ENCODE measurements at places on chromosomes 6 and 20. TPM values are rescaled to one million over a fixed set of nuclear protein-coding genes. Genes with fewer than 3 reads are reported as not detected.

Gene RNF217
- total RNA-seq = 7.3 TPM

- DNase-seq = no peak
- no peaks in the 10 kb centered on the region for H3K27me3 ChIP-seq
- no peak overlapping the region for H3K4me3 ChIP-seq
- H3K36me3 ChIP-seq = no peaks in the 10 kb centered on the region
- no peak overlapping the region for H3K27ac ChIP-seq
These were observed 6.1 kb downstream of the GLP1R start for GRCh38 chr6:39054577-39055142.

- no peaks in the 10 kb centered on the region for H3K36me3 ChIP-seq
- H3K27ac ChIP-seq = no peak overlapping the region
- no peak for DNase-seq
- no peaks in the 10 kb centered on the region for H3K4me1 ChIP-seq
These were observed 185.1 kb upstream of the SULF2 start for GRCh38 chr20:47970282-47970903.

Gene KHDC1L
- total RNA-seq = not detected

Gene RUNX2
- total RNA-seq = 0.21 TPM

DNA sequence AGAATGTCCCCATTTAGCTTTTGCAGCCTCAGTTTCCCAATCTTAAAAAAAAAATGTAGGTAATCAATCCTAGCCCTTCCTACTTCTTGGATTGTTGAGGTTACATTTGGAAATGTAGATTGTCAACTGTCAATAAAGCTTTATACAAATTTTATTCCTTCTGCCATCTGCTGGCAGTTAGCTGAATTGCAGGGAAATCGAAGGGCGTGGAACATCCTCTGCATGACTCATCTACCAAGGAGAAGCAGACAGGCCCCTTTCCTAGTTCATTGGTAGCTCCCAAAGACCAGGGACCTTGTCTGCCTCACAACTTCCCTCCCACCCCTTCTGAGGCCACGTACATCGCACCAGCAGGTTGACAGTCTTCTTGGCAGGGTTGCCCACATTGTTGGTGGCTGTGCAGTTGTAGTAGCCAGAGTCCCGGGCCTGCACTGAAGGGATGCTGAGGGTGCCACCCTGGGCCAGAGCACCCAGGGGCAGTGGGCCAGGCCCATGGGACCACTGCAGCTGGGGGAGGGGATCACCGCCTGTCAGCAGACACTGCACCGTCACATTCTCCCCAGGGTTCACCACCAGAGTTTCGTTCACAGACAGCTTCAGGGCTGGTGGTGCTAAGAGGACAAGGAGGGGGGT lies 43.6 kb downstream of the MDGA1 start:
- DNase-seq = no peak
- no peak overlapping the region for H3K27ac ChIP-seq
- H3K4me3 ChIP-seq = no peak overlapping the region
- H3K27me3 ChIP-seq = no peaks in the 10 kb centered on the region

- no peaks in the 10 kb centered on the region for H3K36me3 ChIP-seq
- no peak for DNase-seq
- H3K27ac ChIP-seq = no peak overlapping the region
- no peaks in the 10 kb centered on the region for H3K27me3 ChIP-seq
- no peak overlapping the region for H3K4me3 ChIP-seq
These were observed 109.5 kb downstream of the LCA5 start for GRCh38 chr6:79427721-79428120.

- no peaks in the 10 kb centered on the region for H3K36me3 ChIP-seq
- no peaks in the 10 kb centered on the region for H3K4me1 ChIP-seq
- no peaks in the 10 kb centered on the region for H3K27me3 ChIP-seq
- H3K27ac ChIP-seq = no peak overlapping the region
These were observed 163.2 kb upstream of the TBX18 start for GRCh38 chr6:84927551-84927950.

GRCh38 chr20:4166726-4167035 lies 151.3 kb upstream of the RNF24 start:
- H3K36me3 ChIP-seq = no peaks in the 10 kb centered on the region
- H3K4me1 ChIP-seq = peaks cover 4% of the 10 kb centered on the region
- H3K4me3 ChIP-seq = no peak overlapping the region

Gene CST2
- total RNA-seq = not detected

DNA sequence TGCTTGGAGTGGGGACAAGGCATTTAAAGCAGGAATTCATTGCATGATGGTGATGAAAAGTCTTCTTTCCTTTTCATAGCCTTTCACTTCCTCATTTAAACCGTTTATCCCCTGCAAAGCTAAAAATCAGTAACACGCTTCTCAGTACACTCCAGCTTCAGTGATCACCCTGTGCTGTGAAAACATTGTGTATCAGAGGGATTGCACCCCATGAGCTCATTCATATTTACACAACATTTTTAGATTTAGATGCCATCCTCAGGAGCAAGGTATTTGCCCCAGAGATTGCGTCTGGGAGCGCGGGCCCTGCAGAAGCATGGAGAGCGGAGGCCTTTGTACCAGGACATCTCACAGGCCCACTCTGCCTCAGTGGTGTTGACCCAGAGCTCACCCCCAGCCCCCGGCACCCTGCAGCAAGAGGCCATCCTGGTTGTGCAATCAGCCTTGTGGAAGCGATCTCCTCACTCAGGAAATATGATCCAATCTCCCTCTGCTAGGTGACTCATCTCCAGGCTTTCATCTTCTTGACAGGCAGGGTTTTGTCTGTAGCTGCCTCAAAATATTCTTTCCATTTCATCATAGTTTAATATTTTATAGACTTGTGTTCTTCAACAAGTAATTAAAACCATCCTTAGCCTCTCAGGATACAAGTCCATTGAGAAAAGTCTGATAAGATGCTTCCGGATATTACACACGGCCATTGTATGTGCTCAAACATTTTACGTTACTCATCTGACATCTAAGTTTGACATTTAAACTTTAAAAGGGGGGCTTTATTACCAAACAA lies 38.9 kb upstream of the THBS2 start:
- no peaks in the 10 kb centered on the region for H3K36me3 ChIP-seq
- no peak overlapping the region for H3K4me3 ChIP-seq
- H3K27ac ChIP-seq = no peak overlapping the region
- no peaks in the 10 kb centered on the region for H3K27me3 ChIP-seq
- no peaks in the 10 kb centered on the region for H3K4me1 ChIP-seq

GRCh38 chr20:19966840-19967239 lies 50.3 kb upstream of the NAA20 start:
- H3K27me3 ChIP-seq = no peaks in the 10 kb centered on the region
- no peak for DNase-seq
- H3K4me3 ChIP-seq = no peak overlapping the region
- no peaks in the 10 kb centered on the region for H3K4me1 ChIP-seq
- no peak overlapping the region for H3K27ac ChIP-seq
- H3K36me3 ChIP-seq = peaks cover 21% of the 10 kb centered on the region

DNA sequence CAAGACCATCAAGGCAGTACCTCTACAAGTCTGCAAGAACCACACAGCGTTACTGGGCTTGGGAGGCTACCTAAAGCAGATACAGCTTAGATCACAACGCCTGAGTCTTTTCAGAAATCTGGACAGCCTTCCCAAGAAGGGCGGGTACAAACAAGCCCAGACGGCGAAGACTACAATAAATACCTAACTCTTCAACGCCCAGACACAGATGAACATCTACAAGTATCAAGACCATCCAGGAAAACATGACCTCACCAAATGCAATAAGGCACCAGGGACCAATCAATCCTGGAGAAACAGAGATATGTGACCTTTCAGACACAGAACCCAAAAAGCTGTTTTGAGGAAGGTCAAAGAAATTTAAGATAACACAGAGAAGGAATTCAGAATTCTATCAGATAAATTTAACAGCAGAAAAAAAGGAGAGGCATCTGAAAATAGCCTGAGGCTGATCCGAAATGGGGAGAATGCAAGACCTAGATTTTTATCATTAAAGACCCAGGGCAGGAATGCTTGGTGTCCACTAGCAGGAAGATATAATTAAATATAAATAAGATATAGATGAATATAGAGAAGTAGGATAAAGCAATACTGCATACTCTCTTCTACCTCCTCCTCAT lies 131.7 kb upstream of the COL21A1 start:
- no peaks in the 10 kb centered on the region for H3K36me3 ChIP-seq
- DNase-seq = no peak
- H3K27me3 ChIP-seq = no peaks in the 10 kb centered on the region
- H3K27ac ChIP-seq = no peak overlapping the region

Gene PTGIS
- 288 TPM for total RNA-seq

DNA sequence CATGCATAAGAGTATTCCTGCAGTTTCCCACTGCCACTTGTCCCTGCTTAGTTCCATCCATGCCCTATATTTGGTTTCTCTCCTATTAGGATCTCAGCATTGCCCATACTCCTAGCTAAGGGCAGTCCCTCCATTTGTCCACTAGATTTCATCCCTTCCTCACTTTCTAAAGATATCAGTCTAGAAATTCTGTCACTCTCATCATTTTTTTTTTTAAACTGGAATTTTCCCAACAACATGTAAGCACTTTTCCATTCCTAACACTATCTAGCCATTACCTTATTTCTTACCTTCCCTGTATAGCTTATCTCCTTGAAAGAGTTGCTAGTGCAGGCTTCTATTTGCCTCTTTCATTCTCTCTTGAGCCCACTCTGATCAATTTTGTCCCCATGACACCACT lies 312.2 kb downstream of the BTBD3 start:
- H3K4me3 ChIP-seq = no peak overlapping the region
- H3K4me1 ChIP-seq = no peaks in the 10 kb centered on the region

Gene WDR46
- total RNA-seq = 70.6 TPM

Gene LY6G5C
- 0.96 TPM for total RNA-seq

DNA sequence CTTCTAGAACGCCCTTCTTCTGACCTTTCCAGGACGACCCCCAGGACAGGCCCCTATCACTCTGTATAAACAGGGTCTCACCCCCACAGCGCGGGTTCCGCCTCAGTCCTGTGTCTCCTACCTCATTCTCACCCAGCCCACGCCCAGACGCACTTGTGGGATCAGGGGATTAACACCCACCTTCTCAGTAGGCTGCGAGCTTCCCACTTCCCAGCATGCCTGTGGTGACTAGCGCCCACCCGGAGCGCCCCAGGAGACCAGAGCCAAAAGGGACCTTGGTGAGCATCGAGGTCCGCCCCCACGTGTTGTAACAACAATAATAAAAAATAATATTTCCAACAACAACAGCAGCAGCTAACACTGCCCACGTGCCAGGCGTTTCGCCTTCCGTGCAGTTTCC lies 40.9 kb upstream of the NOL4L start:
- H3K27me3 ChIP-seq = no peaks in the 10 kb centered on the region
- no peak overlapping the region for H3K4me3 ChIP-seq
- no peak for DNase-seq
- no peak overlapping the region for H3K27ac ChIP-seq
- H3K4me1 ChIP-seq = peaks cover 4% of the 10 kb centered on the region

- no peaks in the 10 kb centered on the region for H3K36me3 ChIP-seq
- H3K27me3 ChIP-seq = no peaks in the 10 kb centered on the region
- H3K27ac ChIP-seq = no peak overlapping the region
- no peak overlapping the region for H3K4me3 ChIP-seq
- DNase-seq = no peak
These were observed 131.1 kb upstream of the BEND3 start for GRCh38 chr6:107246249-107246971.

DNA sequence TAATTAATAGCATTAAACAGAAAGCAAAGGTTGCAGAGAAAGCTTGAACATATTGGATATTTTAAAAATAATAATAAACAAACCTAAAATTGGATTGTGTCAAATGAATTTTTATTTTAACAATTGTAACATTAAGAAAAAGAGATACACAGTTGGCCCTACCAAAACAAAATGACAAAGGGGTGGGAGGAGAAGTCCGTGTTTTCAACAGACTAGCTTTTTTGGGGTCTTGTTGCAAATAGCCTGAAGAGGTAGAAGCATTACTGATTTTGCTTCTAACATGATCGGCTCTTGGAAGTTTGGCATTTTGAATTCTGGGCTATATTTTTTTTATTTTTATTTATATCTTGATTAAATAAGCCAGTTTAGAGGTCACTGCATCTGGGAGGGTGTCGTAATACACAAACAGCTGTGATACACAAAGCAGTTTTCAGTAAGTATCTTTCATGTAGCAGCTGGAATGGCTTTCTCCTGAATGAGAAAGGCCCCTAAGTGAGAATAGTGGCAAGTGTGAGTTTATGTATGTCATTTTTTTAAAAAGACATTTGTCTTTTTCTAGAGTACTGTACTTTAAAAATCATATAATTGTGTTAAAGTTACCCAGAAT lies 85.5 kb upstream of the ZNF217 start:
- H3K36me3 ChIP-seq = no peaks in the 10 kb centered on the region
- no peaks in the 10 kb centered on the region for H3K4me1 ChIP-seq
- H3K27ac ChIP-seq = no peak overlapping the region
- no peaks in the 10 kb centered on the region for H3K27me3 ChIP-seq
- no peak overlapping the region for H3K4me3 ChIP-seq

DNA sequence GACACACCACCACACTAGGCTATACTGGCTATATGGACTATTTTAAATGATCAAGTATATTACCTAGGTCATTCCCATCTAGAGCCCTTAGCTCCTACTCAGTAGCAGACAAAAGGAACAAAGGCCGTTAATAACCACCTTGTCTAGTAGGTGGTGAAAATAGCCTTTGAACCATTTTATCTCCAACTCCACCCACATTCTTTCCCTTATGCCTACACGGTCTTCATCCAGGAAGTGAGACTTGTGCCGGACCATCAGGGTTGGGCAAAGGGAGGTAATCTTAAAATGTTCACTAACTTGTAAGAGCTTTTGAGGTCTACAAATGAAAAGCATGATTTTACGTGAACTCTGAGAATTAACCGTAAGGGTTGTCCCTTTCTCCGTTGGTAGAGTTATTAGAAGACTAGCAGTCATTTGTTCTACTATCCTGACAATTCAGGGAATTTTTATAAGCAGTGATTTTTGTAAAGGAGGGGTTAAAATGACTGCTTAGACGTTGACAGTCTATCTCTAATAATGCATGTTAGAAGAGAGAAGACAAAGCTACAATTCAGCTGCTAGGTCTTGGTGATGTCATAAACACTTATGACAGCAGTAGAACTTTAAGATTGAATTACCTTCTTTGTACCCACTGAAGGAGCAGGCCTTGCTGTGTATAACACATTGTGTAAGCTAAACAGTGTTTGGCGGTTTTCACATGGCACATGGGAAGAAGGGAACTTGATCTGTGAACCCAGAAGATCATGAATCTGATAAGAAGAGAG lies 371.8 kb upstream of the JAG1 start:
- no peaks in the 10 kb centered on the region for H3K4me1 ChIP-seq
- no peak overlapping the region for H3K4me3 ChIP-seq
- DNase-seq = no peak
- H3K36me3 ChIP-seq = no peaks in the 10 kb centered on the region
- H3K27ac ChIP-seq = no peak overlapping the region

DNA sequence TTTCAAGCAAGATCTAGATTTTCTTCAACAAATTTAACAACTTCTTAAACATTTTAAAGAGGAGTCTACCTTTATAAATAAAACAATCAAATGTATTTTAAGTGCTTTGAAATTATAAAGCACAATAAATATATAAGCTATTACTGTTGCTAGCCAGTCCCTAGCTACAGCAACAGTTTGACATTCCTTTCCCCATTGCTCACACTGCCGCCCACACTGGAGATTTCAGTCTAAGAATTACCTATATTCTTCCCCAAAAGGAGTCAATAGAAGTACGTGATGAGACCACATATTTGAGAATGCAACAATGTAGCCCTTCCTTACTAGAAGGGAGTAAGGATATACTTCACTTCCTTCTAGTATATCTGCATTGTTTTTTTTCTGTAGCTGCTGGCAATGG lies 65.3 kb upstream of the RNF146 start:
- no peaks in the 10 kb centered on the region for H3K27me3 ChIP-seq
- H3K36me3 ChIP-seq = no peaks in the 10 kb centered on the region
- H3K27ac ChIP-seq = no peak overlapping the region
- DNase-seq = no peak
- no peaks in the 10 kb centered on the region for H3K4me1 ChIP-seq
- H3K4me3 ChIP-seq = no peak overlapping the region

Data from ascending aorta (tissue), 2 donors.